ENCODE measurements at places on chromosomes 6 and 20. TPM values are rescaled to one million over a fixed set of nuclear protein-coding genes. Genes with fewer than 3 reads are reported as not detected.

The ZNF318 gene
- 9.1 TPM for total RNA-seq

The CDSN gene
- total RNA-seq: not detected

The LCA5 gene
- total RNA-seq: 4.8 TPM

The VGLL2 gene
- not detected for total RNA-seq

The ENPP5 gene
- 0.17 TPM for total RNA-seq

The MAS1 gene
- not detected for total RNA-seq

The SOX18 gene
- total RNA-seq: 0.29 TPM
